Stimulated activated CD4-positive, alpha-beta T cell treated with anti-CD3 and anti-CD28 coated beads, TNF-alpha, amount 100 ng/mL, for 4 hours (primary cell): ENCODE measurements at places on chromosomes 3 and 15.

DNA sequence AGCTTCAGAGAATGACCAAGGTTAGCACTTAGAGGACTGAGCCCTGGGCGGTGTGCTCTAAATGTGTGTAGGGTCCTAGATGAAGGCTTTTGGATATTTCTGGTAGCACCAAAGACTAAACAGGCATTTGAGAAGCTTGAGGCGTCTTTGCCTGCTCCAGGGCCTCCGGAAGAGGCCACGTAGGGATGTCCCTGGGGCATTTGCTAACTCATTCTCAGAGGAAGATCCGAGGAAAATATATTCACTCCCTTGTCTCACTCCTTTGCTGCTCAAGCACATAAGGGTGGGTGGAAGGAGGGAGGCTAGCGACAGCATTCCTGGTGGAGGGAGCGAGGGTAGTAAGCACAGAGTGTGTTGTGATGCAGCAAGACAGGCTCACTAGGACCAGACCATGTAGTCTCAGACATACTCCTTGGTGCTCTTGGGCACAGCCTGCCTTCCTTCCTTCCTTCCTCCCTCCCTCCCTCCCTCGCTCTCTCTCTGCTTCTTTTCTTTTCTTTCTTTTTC, 38.5 kb upstream of the XCR1 start:
- no peak for DNase-seq

DNA sequence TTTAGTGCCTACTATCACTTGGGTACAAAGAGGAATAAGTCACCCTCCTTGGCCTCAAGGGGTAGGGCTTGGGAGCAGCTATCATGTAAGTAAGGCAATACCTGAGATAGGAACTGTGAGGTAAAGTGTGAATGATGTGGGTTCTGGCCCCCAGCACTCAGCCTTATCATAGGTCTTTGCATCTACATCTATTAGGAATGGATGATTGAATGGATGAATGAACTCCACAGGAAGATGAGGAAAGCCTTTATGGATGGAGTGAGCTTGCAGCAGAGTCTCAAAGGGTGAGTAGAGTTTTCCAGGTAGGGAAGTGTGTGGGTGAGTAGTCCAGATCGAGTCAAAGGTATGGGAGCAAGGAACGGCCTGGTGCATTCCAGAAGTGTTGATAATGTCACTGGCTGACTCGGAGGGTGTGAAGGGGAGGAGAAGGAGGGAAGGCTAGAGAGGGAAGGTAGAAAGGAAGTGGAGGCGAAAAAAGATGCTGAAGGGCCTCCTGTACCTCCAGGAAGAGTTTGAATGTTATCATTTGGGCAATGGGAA, 13.1 kb upstream of the ABHD2 start:
- no peak for DNase-seq

- no peak for DNase-seq
Observed at GRCh38 chr3:71127052-71127831, 456.3 kb downstream of the FOXP1 start.

DNA sequence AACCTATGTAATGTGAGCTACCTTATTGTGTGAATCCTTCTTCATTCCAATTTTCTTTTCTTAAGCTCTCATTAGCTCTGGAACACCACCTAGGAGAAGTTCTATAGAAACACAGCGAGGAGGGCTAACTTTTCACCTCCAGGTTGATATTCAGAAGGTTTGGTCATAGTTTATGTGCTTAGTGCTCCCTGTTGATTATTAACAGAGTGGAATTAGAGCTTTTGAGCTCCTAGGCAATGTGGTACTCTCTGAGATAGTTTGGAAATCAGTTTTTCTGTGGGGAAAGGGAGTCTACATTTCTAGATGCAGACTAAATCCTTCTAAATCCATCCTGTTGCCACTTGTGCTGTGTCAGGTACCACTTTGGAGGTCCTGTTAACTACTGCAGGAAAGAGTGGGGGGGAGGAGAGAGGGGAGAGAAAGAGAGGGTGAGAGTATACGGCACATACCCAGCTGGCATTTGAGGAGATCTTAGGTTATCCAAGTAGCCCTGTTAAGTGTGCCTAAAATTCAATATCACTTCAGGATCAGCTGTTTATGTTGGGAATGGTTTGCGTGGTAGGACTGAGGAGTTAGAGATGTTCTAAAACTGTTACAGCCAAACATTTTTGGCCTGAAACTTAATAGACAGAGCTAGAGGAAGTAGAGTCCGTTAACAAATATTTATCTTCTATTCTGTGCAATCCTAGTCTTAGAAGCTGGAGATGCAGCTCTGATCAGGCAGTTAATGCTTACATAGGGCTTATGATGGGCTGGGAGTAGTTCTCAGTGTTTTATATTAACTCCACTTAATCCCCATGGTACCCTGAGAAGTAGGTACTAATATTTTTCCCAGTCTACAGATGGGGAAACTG, 117.5 kb upstream of the PROK2 start:
- no peak for DNase-seq

DNA sequence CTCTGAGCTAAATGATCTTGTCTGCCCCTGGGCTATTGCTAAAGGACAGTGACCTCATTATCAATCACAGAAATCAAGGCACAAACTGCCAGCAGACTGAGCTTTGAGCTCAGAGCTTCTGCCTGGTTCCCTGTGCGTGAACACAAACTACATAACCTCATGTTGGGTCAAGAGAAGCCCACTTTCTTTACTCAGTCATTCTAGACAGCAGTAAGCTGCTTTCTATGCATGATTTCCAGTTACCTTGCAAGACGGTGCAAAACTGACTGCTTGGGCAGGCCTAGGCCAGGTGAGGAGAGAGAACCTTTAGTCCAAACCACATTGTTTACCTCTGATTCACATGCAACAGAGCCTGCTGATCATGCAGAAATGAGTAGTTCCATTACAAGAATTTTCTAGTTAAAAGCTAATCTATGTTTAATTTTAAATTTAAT, 75.1 kb downstream of the ARRDC4 start:
- no peak for DNase-seq

GRCh38 chr3:49058011-49058410, 28.8 kb upstream of the IMPDH2 start:
- DNase-seq: no peak

- DNase-seq: no peak
Observed at GRCh38 chr15:100249096-100249815, 92.5 kb downstream of the ADAMTS17 start.

DNA sequence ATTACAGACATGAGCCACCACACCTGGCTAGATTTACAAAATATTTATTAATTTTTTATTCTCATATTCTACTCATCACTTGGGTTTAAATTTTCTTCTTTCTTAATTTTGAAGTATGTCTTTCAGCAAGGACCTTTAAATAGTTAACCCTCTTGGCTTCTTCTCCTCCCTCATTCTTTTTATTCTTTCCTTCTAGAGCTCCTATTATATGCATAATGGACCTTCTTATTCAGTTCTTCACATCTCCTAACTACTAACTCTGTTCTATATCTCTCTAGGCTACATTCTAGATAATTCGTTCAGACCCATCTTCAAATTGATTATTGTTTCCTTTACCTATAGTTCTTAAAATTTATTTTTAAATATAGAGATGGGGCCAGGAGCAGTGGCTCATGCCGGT, 43.2 kb upstream of the MTMR14 start:
- no peak for DNase-seq

GRCh38 chr3:53350652-53351051, 3.3 kb upstream of the DCP1A start:
- DNase-seq: no peak

DNA sequence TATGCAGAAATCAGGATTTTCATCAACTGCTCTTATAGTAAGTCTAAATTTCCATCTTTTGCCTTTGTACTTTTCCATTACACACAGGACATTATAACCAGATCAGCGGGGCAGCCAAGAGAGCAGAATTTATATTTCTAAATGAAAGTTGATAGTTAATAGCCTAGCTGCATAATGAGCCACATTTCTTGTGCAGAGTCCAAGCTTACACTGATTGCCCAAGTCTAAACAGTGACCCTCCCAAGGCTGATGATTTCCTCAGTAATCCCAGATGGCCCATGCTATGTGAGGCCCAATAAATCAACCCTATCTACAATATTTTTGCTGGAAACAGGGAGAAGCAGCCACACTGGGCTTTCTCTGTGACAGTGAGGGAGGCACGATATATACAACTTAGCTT, 475.8 kb upstream of the KCNMB2 start:
- DNase-seq: no peak

DNA sequence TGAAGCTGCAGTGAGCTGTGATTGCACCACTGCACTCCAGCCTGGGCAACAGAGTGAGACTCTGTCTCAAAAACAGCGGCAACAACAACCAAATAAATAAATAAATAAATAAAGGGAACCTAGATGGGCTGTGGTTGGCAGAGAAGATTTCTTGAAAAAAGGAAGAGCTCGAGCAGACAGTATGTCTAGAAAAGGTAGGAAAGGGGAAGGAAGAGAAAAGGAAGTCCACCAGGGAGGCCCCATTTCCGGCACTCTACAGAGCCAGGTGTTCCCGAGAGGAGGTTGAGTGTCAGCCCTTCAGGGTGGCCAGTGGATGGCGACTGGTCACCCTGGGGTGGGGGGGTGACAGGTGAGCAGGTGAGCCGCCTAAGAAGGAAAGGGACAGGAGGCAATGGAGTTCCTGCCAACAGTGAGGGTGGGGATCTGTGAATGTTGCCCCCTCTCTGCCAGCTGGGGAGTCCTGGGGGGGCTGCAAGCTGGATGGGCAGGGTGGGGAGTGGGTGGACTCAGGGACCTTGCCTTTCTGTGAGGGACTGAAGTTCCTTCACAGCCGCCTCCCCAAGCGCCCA, 14.8 kb downstream of the PAQR5 start:
- DNase-seq: no peak

DNA sequence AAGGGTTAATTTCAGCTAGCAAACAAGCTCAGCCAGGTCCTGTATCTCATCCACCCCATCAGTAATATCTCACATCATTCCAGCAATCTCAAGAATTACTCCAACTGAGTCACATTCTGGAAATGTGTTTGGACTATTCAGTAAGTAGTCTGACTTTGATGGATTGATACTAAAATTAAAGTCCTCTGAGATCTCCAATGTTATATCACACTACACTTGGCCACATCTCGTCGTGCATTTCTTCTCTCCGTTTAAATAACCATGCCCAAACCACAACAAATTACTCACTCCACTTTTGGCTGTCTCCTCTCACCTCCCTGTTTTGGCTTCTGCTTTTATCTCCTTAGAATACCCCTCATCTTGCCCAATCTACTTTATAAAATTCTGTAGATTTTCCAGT, 292.2 kb downstream of the PYDC2 start:
- DNase-seq: no peak

GRCh38 chr3:54827776-54828175, 100.1 kb downstream of the LRTM1 start:
- DNase-seq: no peak

GRCh38 chr3:3160826-3161225, 18.7 kb downstream of the CRBN start:
- no peak for DNase-seq

DNA sequence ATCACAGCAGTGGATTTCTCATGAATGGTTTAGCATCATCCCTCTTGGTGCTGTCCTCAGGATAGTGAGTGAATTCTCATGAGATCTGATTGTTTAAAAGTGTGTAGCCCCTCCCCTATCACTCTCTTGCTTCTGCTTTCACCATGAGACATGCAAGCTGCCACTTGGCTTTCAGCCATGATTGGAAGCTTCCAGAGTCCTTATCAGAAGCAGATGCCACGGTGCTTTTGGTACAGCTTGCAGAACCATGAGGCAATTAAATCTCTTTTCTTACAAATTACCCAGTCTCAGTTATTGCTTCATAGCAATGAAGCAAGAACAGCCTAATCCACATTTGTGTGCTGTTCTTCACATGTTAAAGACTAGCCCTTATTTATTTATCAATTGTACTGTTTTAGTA, 495.2 kb upstream of the EPHA6 start:
- DNase-seq: no peak

- no peak for DNase-seq
Observed at GRCh38 chr3:23895181-23895580, 21.6 kb downstream of the NKIRAS1 start.

DNA sequence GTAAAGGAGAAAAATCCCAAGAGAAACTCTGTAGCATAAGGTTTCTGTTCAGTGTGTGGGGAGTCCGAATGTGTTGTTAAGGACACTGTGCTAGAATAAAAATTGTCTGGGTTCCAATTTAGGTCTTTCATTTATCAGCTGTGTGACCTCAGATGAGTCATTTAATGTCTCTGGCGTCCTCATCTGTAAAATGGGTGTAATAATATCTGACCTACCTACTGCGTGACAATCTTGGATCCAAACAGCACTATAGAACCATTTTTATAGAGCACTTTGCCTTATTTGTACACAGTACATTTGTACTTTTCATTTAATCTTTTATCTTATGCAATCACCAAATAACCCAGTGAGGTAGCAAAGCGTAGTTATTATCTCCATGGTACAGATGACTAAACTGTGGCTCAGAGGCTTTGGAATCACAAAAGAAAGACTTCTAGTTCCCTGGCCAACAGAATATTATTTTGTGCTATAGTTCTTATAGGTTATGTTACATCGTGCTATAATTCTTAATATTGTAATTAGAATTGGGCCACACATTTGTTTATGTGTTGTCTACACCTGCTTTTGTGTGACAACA, 46.6 kb upstream of the TNIK start:
- DNase-seq: no peak

DNA sequence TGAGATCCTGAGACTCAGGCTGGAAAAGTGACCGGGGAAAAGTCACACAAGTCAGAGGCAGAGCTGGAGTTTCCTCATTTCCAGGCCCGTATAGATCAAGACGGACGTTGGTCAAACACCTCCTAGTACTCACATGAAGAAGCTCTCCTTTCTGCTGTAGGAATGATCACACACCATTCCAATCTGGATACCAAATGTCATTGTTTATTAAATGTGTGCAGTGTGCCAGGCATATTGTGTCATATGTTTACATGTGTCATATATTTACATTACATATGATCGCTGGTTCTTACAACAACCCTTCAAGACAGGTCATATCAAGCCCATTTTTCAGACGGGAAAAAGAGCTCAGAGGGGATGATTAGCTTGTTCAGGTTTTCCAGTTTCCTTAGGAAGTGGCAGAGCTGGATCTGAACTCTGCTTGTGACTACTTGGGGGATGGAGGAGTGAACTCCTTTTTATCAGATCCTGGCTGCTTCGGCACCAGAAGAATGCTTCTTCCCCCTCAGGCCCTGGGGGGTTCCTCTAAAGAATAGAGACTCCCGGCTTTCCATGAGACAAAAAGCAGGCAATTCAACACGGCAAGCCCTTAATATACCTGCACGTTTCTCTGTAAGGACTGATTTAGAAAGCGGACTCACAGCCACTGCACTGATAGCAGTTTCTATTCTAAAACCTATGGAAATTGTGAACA, 41.9 kb downstream of the FAM43A start:
- no peak for DNase-seq

GRCh38 chr15:77282333-77282732, 137.6 kb downstream of the PEAK1 start:
- DNase-seq: no peak

- DNase-seq: no peak
Observed at GRCh38 chr3:81910244-81910852, 148.9 kb upstream of the GBE1 start.

DNA sequence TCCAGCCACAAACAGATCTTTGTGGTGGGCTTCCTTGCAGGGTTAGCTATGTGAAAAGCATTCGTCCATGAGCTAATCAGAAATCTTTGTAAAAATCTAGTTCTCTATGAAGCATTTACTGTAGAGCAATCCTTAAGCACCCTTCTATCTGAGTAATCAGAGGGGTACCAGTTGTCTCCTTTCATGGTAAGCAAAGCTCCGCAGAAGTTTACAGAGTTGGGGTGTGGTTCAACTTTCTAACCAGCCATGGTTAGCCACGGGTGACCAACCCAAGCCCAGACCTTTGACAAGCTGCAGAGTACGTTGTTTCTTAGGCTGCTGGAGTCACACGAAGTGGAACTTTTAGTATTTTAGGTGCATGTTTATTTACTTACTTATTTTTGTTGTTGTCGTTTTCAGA, 77.4 kb downstream of the FLNB start:
- DNase-seq: no peak

GRCh38 chr3:111519178-111519855, 22.7 kb upstream of the CD96 start:
- no peak for DNase-seq
